ENCODE measurements at places on chromosomes 7 and 10. TPM values are rescaled to one million over a fixed set of nuclear protein-coding genes. Genes with fewer than 3 reads are reported as not detected.

The NKX2-3 gene
- not detected for total RNA-seq

DNA sequence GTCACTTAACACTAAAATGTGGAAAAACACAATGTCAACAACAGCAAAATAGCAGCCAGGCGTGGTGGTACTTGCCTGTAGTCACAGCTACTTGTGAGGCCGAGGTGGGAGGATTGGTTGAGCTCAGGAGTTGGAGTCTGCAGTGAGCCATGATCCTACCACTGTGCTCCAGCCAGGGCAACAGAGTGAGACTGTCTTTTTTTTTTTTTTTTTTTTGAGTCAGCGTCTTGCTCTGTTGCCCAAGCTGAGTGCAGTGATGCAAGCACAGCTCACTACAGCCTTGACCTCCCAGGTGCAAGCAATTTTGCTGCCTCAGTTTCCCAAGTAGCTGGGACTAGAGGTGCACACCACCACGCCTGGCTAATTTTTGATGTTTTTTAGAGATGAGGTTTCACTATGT, 6.1 kb downstream of the KCTD7 start:
- no peak overlapping the region for H3K27ac ChIP-seq
- no peaks in the 10 kb centered on the region for H3K27me3 ChIP-seq
- DNase-seq, result no peak
- H3K4me3 ChIP-seq, result no peak overlapping the region

- H3K36me3 ChIP-seq, result no peaks in the 10 kb centered on the region
- peak overlapping the region; percentile 47 for H3K27ac ChIP-seq
- H3K4me3 ChIP-seq, result no peak overlapping the region
- H3K4me1 ChIP-seq, result peaks cover 2% of the 10 kb centered on the region
These were observed 34.8 kb upstream of the BNIP3 start for GRCh38 chr10:132016514-132016913.

DNA sequence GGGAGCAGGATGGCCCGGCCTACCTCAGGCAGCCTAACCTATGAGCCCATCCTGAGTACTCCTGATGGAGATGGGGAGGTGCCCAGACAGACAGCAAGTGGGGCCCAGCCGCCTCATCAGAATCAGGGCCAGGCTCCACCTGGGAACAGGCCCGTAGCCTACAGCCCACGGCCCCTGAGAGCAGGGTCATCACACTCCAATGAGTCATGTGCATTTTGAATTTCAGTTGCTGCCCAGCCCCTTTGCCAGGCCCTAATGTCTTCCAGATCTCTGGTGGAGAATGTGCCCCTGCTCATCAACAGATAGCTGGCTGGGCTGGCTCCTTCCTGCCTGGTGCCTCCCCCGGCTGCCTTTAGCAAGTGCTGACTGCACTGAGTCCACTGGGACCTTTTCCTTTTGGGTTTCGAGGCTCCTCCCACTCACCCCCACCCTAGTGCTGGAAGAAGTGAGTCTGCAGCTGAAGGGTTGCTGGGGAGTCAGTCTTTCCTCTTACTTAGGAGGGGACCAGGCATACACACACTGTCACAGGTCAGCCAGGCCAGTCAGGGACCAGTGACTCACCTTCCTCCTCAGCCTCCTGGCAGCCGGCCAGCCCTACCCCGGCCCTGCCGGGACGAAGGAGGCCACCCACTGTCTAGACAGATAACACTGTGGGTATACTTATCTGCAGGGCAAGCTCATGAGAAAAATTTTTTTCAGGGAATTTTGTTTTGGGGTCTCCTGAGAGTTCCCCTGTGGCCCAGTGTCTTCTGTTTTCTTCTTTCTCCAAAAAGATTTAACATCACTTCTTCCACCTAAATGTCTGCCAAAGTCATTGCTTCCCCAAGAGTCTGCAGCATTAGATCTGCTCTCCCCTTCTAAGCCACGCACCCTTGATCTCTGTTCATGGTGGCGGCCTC, 9.1 kb upstream of the ASIC3 start:
- peaks cover 3% of the 10 kb centered on the region for H3K36me3 ChIP-seq
- H3K4me3 ChIP-seq, result no peak overlapping the region
- H3K27ac ChIP-seq, result peak overlapping the region; percentile 59
- H3K4me1 ChIP-seq, result peaks cover 10% of the 10 kb centered on the region
- H3K27me3 ChIP-seq, result no peaks in the 10 kb centered on the region

- H3K27ac ChIP-seq, result peak overlapping the region; percentile 88
- H3K4me1 ChIP-seq, result peaks cover 16% of the 10 kb centered on the region
- DNase-seq, result peak; percentile 18
- peak overlapping the region; percentile 56 for H3K4me3 ChIP-seq
- H3K27me3 ChIP-seq, result no peaks in the 10 kb centered on the region
- H3K36me3 ChIP-seq, result peaks cover 2% of the 10 kb centered on the region
These were observed 75.3 kb upstream of the CC2D2B start for GRCh38 chr10:95832216-95833041.

DNA sequence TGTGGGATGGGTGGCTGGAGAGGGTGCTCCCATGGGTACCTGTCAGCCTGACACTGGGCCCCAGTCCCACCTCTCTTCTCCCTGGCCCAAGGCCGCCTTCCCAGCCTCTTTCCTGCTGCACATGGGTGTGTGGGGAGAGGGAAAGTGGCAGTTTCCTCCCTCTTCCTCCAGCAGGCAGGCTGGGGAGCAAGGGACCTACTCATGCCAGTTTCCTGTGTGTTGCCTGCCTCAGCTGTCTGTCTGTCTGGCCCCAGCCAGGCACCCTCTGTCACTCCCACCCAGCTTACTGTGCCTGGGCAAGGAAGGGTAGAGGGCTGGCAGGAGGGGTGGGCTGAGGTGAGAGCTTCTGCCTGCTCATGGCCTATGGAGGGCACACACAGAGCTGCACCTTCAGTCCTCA, 46.3 kb upstream of the PCBD1 start:
- peaks cover 8% of the 10 kb centered on the region for H3K4me1 ChIP-seq
- no peak overlapping the region for H3K27ac ChIP-seq
- no peak for DNase-seq
- no peak overlapping the region for H3K4me3 ChIP-seq
